ENCODE measurements at places on chromosomes 3 and 15. TPM values are rescaled to one million over a fixed set of nuclear protein-coding genes. Genes with fewer than 3 reads are reported as not detected.

GOLGA6L9 gene
- total RNA-seq, result 5.2 TPM

DCBLD2 gene
- 243 TPM for total RNA-seq

CX3CR1 gene
- 0.32 TPM for total RNA-seq

SLC24A5 gene
- not detected for total RNA-seq

RMDN3 gene
- 32.6 TPM for total RNA-seq

PCSK6 gene
- total RNA-seq, result 1.3 TPM

ITIH3 gene
- 0.36 TPM for total RNA-seq

CXCR6 gene
- not detected for total RNA-seq

GRCh38 chr3:188133646-188134045 lies 20.3 kb upstream of the LPP start:
- no peaks in the 10 kb centered on the region for H3K27me3 ChIP-seq
- DNase-seq, result peak; percentile 67
- H3K4me3 ChIP-seq, result no peak overlapping the region
- no peaks in the 10 kb centered on the region for H3K36me3 ChIP-seq
- H3K27ac ChIP-seq, result peak overlapping the region; percentile 40

- no peaks in the 10 kb centered on the region for H3K4me1 ChIP-seq
- H3K4me3 ChIP-seq, result no peak overlapping the region
- H3K36me3 ChIP-seq, result no peaks in the 10 kb centered on the region
- peak; percentile 70 for DNase-seq
- H3K27me3 ChIP-seq, result no peaks in the 10 kb centered on the region
Observed at GRCh38 chr3:41726891-41727290, 235.0 kb downstream of the ULK4 start.

DNA sequence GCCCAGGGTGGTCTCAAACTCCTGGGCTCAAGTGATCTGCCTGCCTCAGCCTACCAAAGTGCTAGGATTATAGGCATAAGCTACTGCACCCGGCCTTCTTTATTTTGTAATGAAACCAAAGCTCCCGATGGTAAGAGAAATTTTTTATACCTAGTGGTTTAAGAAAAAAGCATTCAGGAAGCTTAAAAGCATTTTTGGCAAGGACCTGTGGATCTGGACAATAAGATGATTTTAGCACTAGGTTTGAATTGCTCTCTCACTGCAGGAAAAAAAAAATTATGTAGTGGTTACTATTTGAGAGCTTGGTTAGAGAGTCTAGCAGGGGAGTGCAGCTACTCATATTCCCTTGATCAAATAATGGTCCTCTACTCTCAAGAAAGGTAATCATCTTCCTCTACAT lies 64.9 kb upstream of the PIK3R4 start:
- DNase-seq, result no peak
- H3K36me3 ChIP-seq, result no peaks in the 10 kb centered on the region
- H3K27me3 ChIP-seq, result no peaks in the 10 kb centered on the region
- H3K4me3 ChIP-seq, result no peak overlapping the region

DNA sequence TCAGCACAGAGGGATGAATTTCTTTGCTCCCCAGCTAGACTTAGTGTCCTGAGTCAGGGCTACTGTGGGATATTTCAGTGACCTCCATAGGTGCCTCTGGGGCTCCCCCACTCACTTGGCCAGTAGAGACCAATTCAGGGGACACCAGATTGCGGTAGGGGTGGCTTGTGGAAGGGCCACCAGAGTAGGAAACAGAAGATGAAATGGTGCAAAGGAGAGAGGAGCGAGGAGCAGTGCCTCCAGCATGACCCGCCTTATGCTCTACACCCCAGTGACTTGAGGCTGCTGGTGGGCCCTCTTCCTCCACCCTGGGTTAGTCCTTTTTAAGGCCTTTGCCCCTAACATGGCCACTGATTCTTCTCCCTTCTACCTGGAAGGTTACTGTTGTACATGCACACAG lies 2.5 kb downstream of the AEN start:
- peak overlapping the region; percentile 99 for H3K27ac ChIP-seq
- H3K27me3 ChIP-seq, result no peaks in the 10 kb centered on the region
- peaks cover 31% of the 10 kb centered on the region for H3K36me3 ChIP-seq
- H3K4me1 ChIP-seq, result peaks cover 40% of the 10 kb centered on the region
- DNase-seq, result no peak

DNA sequence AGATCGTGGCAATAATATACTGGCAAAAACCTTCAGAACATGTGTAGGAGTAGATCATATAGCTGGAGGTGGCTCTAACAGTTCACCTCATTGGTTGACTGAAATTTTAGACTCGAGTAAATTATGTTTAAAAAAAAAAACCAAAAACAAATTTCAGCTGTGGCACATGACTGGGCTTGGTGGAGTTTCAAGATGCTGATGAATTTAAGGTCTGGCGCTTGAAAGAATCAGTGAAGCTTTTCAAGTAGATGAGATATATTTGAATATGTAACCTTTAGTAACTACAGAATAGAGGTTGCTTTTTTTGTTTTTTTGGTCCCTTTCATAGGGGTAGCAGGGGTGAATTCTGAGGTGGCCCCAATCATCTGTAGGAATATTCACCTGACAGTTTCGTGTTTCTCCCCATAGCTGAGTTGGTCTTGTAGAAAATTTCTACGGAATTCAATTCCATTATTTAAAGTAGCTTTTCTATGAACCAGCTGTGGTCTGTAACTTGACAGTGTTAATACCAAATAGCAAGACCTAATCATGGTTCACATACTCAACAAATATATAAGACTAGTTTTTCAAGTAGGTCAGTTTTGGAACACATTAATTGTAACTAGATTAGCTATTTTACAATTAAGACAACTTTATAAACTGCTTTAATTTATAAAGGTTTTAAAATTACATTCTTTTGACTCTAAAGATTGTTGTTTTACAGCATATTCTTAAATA lies 65.6 kb downstream of the MAP4 start:
- no peak overlapping the region for H3K4me3 ChIP-seq
- no peaks in the 10 kb centered on the region for H3K4me1 ChIP-seq
- no peaks in the 10 kb centered on the region for H3K36me3 ChIP-seq
- no peak for DNase-seq

Data from astrocyte (in vitro differentiated cells and primary cell).